ENCODE measurements at places on chromosomes 16 and 17.
A peak's percentile ranks its signal among the peaks of the same experiment; 100 is the strongest.

DNA sequence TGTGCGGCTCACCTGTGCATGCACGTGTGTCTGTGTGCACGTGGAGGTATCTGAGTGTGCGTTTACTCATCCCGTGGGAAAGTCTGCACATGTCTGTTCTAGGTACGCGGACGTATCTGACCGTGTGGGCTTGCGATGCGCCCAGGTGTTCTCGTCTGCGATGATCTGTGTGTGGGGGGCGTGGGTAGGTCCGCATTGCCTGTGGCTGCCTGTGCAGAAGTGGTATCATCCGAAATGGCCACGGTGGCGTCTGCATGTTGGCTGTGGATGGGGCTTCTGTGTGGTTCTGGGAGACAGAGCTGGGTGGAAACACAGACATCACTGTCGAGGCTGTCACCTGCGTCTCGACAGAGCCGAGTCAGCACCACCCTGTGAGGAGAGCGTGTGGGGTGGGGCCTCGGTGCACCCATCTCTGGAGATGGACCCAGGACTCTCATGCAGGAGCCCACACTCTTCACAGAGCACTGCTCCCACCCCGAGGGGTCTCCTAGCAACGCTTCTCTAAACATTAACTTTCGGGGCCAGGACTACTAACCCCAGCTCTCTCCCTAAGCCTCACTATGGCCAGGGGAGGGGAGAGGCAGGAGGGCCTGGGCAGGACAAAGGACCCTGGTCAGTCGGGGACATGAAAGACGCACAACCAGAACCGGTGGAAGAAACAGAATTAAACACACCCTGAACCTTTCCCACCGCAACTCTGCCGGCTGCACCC, 8.4 kb downstream of the DPEP1 start:
- DNase-seq = no peak

DNA sequence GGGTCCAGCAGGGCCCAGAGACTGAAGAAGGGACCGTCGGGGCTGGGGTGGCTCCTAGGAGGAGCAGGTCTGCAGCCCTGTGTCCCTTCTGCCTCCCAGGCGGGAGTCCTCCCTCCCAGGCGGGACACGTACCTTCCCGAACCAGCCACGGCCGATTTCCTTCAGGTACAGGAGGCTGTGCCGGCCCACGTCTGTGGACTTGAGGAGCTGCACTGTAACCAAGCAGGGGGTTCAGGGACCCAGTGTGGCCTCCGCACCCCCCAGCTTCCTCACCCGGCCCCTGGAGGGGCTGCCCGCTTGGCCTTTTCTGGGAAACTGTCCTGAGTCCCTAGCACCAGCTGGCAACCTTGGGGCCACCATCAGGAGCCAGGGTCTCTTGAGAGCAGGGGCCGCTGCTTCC, 37.0 kb upstream of the PVALEF start:
- no peak for DNase-seq

- no peak for DNase-seq
These were observed 29.2 kb upstream of the WFIKKN2 start for GRCh38 chr17:50806141-50806643.

- DNase-seq = no peak
These were observed 34.4 kb upstream of the MLKL start for GRCh38 chr16:74735162-74735452.

DNA sequence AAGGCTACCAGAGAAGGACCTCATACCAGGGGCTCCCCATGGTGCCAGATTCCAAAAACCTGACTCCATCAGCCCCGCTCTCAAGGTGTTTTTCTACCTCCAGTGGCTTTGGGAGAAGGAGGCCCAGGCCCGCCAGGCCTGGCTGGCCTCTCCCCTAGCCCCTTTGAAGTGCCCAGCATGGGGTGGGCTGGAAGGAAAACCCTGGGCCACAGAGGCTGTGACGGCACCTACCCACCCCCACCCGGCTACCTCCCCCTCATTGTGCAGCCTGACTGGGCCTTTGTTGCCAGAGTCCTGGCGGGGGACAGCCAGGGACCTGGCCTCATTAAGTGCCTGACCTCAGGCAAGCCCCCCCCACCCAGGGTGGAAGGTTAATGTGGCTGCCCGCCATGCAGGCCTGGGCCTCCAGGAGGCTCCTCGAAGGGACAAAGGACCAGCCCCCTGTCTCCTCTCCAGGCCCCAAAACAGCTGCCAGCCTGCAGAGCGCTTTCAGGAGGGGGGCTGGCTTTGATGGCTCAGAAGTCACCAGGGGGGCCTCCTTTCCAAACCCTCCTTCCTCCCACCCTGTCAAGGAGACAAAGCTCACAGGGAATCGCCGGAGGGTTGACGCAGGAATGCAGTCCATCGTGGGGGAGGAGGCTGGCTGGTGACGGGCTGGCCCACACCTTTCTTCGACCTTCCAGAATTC, 159.4 kb downstream of the ZNF423 start:
- no peak for DNase-seq

- DNase-seq = no peak
These were observed 22.9 kb upstream of the LITAF start for GRCh38 chr16:11609474-11610120.

- no peak for DNase-seq
These were observed 2.4 kb downstream of the USH1G start for GRCh38 chr17:74920642-74921025.

- DNase-seq = no peak
These were observed 1.0 kb upstream of the HOXB13 start for GRCh38 chr17:48729335-48730239.

DNA sequence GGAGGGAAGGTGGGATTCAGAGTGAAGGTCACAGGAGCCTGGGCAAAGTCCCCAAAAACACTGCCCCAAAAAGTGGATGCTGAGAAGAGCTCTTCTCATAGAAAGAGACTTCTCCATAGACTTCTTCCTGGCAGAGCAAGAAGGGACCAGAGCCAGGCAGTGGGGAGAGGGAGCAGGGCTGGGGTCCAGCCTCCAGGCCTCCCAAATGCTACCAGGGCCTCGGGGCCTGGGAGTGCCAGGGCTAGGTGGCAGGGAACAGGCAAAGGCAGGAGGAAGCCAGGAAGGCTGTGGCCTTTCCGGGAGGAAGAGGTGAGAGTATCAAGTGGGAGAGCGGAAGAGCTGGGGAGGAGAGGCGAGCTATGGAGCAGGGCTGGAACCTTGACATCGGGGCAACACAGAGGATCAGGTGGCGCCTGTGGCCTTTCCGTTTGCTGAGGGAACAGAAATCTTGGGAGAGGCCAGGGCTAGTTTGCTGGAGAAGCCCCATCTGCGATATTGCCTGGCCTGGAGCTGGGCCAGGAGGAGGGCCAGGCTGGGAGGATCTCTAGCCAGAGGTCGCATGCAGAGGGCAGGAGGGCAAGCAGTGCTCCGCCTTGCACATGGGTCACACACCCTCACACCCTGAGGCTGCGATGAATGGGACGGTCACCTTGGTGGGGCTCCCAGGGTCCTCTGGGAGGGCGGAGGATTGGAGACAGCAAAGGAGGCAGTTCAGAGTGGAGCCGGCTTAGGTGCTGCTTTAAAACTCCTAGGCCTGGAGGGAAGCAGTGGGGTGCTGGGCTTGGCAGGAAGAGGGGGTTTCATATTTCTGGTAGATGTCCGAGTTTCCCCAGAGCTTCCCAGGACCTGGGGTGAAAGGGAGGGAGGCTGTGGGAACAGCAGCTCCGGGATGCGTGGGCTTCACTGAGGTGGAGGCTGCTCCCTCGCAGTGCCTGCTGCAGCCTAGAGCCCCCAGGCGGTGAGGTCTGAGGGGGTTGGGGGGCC, 3.4 kb downstream of the SLC16A5 start:
- no peak for DNase-seq

DNA sequence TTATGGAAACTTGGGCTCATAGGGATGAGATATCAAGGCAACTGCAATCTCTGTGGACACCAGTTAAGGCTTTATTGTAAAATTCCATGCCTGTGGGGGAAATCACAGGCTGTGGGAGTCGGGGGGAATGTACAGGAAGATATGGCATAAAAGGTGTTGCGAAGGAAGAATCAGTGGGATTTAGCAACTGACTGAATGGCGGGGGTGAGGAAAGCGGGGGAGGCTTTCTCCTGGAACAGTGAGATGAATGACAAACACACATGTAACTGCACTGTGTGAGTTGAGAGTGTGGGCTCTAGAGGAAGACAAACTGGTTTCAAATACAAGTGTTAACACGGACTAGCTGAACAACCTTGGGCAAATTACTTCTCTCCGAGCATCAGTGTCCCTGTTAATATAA, 143.7 kb downstream of the PRKCB start:
- DNase-seq = no peak

DNA sequence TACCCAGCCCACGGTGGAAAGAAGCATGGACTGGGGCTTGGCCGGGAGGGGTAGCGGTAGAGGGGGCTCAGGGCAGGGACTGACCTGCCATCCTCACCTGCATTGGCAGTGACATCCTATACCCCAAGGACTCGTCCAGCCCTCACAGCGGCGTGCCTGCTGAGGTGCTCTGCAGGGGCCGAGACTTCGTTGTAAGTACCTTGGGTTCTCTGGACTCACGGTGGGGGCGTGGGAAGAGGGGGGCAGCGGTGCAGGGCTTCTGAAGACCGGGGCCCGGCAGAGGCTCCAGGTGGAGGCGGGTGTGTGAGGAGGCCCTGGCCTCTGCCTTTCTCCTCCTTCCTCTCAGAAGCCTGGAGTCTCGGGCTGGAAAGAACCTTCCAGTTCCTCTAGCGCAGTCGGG, 25.5 kb downstream of the POLR3E start:
- no peak for DNase-seq

- no peak for DNase-seq
These were observed 1.8 kb upstream of the TCAP start for GRCh38 chr17:39663340-39663687.

DNA sequence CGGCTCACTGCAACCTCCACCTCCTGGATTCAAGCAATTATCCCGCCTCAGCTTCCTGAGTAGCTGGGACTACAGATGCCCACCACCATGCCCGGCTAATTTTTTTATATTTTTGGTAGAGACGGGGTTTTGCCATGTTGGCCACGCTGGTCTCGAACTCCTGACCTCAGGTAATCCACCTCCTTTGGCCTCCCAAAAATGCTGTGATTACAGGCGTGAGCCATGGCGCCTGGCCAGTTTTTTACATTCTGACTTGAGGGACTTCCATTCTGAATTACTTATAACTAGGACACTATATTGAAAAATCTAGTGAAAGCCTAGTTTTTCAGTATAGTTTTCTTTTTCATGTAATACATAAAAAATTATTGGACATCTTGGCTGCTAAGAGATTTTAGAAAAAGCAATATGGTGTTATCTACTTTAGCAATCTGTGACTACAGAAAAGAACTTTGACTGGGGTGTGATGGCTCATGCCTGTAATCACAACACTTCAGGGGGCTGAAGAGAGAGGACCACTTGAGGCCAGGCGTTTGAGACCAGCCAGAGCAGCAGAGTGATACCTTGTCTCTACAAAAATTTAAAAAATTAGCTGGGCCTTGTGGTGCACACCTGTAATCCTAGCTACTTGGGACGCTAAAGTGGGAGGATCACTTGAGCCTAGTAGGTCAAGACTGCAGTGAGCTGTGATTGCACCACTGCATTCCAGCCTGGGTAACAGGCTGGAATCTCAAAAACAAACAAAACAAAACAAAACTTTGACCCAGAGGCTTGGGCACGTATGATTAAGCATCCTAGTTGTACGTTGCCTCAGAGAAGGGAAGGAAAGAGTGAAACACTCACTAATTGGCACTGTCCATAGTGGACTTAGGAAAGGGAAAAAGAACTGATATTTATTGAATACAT, 26.8 kb upstream of the GOSR1 start:
- DNase-seq = no peak

DNA sequence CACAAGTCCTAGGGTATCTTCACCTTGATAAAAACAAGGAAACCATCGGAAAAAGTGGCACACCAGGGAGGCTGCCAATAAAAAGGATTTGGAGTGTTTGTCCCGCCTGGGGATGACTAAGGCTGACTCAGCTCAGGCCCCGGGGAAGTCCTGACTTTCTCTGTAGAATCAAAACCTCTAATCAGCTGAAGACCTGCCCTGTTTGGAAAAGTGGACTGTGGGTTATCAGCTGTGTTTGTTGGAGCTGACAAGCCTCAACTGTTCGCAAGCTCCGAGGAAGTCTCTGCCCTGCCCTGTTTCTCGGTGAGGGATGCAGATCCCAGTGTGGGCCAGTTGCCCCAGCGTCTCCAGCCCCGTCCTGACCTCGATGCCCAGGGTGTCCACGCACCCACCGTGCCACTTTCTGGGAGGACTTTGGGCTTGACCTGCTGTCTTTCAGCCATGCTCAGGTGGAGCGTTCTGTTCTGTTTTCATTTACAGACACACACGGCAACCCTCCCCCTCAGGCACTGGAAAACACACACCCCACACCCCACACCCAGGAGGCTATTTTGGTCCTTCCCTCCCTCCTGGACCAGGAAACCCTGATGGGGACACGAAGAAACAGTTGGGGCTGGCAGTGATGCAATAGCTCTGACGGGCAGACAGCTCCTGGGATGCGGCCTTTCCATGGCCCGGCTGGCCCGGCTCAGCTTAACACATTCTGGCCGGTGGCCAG, 27.6 kb upstream of the PITPNA start:
- peak; percentile 66 for DNase-seq
